NCI-H2171 treated with DMSO at 0.1 percent for 48 hours (cell line): ENCODE measurements at places on chromosomes 1 and 21.

- DNase-seq, result peak; percentile 65
Observed at GRCh38 chr1:168136709-168137514, at the start of gene GPR161. Gene GPR161 (minus strand): TSS chr1:168136930. CDS start chr1:168104850, 32,080 bp downstream.

- DNase-seq, result no peak
Observed at GRCh38 chr21:36087362-36088138, 17.7 kb downstream of the CBR1 start.

GRCh38 chr1:14733048-14733778, 134.7 kb downstream of the KAZN start:
- peak; percentile 71 for DNase-seq

GRCh38 chr1:180581635-180582039, 22.9 kb downstream of the OVAAL start:
- DNase-seq, result no peak

- DNase-seq, result no peak
Observed at GRCh38 chr1:9882296-9882944, 27.6 kb downstream of the CTNNBIP1 start.

GRCh38 chr1:28642056-28642846, 616 bp downstream of the TAF12 start:
- no peak for DNase-seq

GRCh38 chr1:17028662-17029188, 17.0 kb upstream of the ATP13A2 start:
- DNase-seq, result no peak

- no peak for DNase-seq
Observed at GRCh38 chr1:241600496-241600901, 39.7 kb downstream of the CHML start.

- peak; percentile 54 for DNase-seq
Observed at GRCh38 chr1:209513226-209513625, 70.3 kb upstream of the CAMK1G start.

DNA sequence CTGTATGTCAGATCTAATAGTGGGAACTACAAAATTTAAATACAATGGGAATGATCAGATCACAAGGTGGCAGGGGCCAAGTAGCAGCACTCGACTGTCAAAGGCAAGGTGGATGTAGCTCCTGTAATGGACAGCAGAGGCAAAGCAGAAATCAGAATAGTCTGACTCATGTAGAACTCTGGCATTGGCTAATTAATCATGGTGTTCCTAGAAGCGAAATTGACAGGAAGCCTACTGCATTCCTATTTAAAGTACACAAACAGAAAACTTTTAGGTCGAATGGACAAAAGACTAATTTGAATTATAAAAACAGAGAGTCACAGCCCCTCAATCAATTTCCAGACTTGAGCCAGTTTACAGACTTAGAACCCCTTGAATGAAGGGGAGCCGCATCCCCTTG, 17.4 kb upstream of the IL12RB2 start:
- DNase-seq, result no peak

DNA sequence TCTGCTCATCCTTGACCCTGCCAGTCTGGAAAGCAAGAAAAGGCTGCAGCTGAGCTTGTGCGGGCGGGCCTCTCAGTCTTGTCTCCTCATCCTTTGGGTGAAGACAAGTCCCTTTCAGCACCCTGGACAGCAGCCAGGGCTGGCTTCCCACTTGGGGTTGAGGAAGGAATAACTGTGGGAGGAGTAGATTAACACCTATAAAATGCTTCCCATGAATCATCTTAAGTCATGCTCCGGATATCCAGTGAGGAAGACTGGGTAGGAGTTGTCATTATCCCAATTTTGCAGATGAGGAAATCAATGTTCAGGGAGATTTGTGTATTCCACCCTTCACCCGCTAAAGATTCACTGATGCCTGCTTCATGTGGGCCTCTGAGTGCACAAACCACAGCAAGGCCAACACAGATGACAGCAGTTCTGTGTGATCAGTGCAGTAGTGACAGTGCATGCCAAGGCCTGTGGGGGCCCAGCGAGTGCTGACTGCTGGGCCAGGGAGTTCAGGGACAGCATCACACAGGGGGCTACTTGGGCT, 20.1 kb upstream of the COL16A1 start:
- DNase-seq, result no peak
